ENCODE measurements at places on chromosomes 12 and 14. TPM values are rescaled to one million over a fixed set of nuclear protein-coding genes. Genes with fewer than 3 reads are reported as not detected.

DNA sequence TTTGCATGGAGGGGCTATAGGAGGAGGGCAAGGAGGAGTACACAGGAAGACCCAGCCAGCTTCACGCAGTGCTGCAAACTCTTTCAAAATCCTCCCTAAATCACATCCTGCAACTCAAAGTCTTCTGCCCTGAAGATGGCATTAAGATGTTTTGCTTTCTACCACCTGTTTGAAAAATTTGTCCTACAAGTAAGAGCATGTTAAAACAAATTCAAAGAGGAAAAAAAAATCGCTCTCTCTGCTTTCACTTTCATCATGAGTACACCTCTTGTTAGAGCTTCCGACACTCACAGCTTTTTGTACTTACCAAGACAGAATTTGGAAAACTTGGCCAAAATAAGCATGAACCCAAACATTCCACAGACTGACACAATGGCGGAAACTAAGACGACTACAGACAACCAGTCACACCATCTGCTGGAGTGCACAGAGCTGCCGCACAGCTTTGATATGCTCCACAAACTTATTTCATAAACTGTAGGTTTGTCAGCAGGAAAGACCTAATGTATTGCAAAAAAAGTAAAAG is 21.3 kb downstream of the GCH1 start:
- no peaks in the 10 kb centered on the region for H3K36me3 ChIP-seq
- H3K4me3 ChIP-seq: peak overlapping the region; percentile 23
- no peaks in the 10 kb centered on the region for H3K4me1 ChIP-seq
- H3K27me3 ChIP-seq: no peaks in the 10 kb centered on the region
- DNase-seq: no peak
- H3K27ac ChIP-seq: peak overlapping the region; percentile 73

- H3K36me3 ChIP-seq: no peaks in the 10 kb centered on the region
- no peaks in the 10 kb centered on the region for H3K27me3 ChIP-seq
- no peak for DNase-seq
- H3K27ac ChIP-seq: no peak overlapping the region
- H3K4me1 ChIP-seq: no peaks in the 10 kb centered on the region
These were observed 18.9 kb upstream of the C12orf71 start for GRCh38 chr12:27101290-27101689.

GRCh38 chr14:72755766-72756165 is 138.1 kb downstream of the DPF3 start:
- H3K4me3 ChIP-seq: no peak overlapping the region
- H3K27ac ChIP-seq: no peak overlapping the region
- no peak for DNase-seq
- H3K36me3 ChIP-seq: no peaks in the 10 kb centered on the region
- H3K4me1 ChIP-seq: no peaks in the 10 kb centered on the region
- H3K27me3 ChIP-seq: no peaks in the 10 kb centered on the region

ARHGDIB gene
- total RNA-seq: 73.9 TPM

BORCS5 gene
- 18.6 TPM for total RNA-seq

- H3K4me3 ChIP-seq: no peak overlapping the region
- no peaks in the 10 kb centered on the region for H3K4me1 ChIP-seq
- H3K27me3 ChIP-seq: no peaks in the 10 kb centered on the region
- DNase-seq: peak; percentile 12
- no peaks in the 10 kb centered on the region for H3K36me3 ChIP-seq
These were observed 389.8 kb downstream of the NUAK1 start for GRCh38 chr12:105748806-105749600.

PLEKHD1 gene
- not detected for total RNA-seq

NR1H4 gene
- not detected for total RNA-seq

PLEKHH1 gene
- total RNA-seq: 10.2 TPM

- DNase-seq: no peak
- no peak overlapping the region for H3K4me3 ChIP-seq
- H3K36me3 ChIP-seq: peaks cover 40% of the 10 kb centered on the region
- no peaks in the 10 kb centered on the region for H3K27me3 ChIP-seq
These were observed 133.7 kb downstream of the ADGRD1 start for GRCh38 chr12:131087302-131087818.

CLEC14A gene
- total RNA-seq: 61.8 TPM

DNA sequence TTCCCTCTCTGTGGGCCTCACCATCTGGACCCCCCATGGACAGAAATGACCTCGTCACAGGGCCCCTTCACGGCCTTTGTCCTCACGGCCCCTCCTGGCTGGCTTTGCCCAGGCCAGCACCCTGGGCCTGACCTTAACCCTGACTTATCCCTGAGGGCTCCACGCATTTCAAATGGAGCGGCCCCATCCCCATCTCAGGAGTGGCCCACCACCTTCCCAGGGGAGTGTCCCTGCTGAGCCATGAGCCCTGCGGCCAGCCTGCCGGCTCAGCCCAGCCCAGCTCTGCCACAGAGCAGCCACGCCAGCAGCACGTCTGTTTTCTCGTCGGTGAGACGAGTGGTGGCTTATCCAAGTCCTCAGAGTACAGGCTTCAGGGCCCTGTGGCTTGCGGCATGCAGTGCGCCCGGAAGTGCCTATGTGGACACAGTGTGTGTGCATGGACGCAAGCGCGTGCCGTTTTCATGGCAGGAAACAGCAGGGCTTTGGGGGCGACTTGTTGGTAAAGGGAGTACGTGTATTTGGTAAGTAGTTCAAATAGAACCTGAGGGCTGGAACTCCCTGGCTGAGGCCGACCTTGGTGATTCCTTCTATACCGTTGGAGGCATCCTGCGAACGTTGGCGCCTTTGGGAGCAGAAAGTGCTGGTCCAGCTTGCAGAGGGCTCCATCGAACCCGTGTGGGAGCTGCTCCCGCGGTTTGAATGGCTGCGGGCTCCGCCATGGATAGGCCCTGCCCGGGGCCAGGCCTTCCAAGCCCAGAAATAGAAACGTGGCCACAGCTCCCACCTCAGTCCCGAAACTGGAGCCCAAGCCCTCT is 52.1 kb downstream of the LRCOL1 start:
- DNase-seq: no peak
- no peaks in the 10 kb centered on the region for H3K4me1 ChIP-seq
- H3K27me3 ChIP-seq: peaks cover 8% of the 10 kb centered on the region
- no peak overlapping the region for H3K27ac ChIP-seq

GRCh38 chr12:110037315-110037714 is 11.0 kb downstream of the C12orf76 start:
- no peak overlapping the region for H3K27ac ChIP-seq
- H3K4me1 ChIP-seq: no peaks in the 10 kb centered on the region
- H3K4me3 ChIP-seq: no peak overlapping the region
- DNase-seq: no peak

- H3K27me3 ChIP-seq: no peaks in the 10 kb centered on the region
- no peak overlapping the region for H3K27ac ChIP-seq
- H3K36me3 ChIP-seq: no peaks in the 10 kb centered on the region
- DNase-seq: no peak
These were observed 31.9 kb upstream of the HIF1A start for GRCh38 chr14:61663312-61663979.

ENDOU gene
- 0.30 TPM for total RNA-seq

DNA sequence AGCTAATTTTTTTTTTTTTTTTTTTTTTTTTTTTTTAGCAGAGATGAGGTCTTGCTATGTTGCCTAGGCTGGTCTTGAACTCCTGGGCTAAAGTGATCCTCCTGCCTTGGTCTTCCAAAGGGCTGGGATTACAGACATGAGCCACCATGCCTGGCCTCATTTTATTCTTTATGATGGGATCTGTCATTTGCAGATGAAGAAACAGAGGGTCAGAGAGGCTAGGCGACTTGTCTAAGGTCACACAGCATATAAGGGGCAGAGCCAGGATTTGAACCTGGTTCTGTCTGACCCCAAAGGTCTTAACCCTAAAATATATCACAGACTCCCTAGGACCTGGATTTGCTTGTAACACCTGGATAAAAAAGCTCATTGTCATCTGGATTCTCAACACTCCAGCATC is 282.6 kb downstream of the KSR2 start:
- no peak overlapping the region for H3K4me3 ChIP-seq
- DNase-seq: no peak
- no peak overlapping the region for H3K27ac ChIP-seq
- H3K27me3 ChIP-seq: no peaks in the 10 kb centered on the region

DNA sequence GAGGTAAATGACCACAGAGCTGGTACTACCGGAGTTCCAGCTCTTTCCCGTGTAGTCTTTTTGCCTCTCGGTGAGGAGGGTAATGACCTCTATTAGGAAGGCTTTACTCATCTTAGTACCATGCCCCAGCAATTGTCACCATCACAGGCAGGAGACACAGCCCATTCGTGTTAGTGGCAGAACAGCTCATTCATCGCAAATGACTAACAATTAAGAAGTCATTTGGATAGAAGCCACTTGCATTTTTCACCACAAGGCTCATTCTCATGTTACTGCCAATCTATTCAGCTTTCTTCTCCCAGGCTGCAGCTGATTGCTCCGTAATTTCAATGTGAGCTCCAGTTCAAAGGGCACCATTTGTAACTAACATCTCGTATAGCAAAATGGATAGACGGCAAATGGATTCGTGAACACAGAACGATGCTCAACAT is 718.8 kb upstream of the TMEM132C start:
- no peaks in the 10 kb centered on the region for H3K36me3 ChIP-seq
- no peak overlapping the region for H3K4me3 ChIP-seq
- H3K27me3 ChIP-seq: no peaks in the 10 kb centered on the region
- no peak overlapping the region for H3K27ac ChIP-seq

FBXO33 gene
- 12.9 TPM for total RNA-seq

DNA sequence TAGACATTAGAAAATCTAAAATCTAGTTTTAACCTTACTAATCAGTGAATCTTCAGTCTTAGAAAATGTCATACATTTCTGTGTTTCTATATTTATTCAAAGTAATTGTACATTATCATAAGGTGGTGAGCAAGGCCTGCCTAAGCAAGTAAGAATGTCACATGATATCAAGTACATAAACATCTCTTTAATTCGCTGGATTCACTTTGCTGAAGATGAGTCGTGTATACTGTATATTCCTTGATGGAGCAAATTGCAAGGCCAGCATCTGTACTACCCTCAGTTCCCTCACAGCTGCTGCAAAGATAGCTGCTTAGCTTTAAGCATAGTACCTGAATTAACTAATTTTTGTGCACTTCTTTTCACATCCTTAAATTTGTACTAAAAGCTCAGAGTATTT is 8.5 kb upstream of the AK7 start:
- no peak for DNase-seq
- H3K4me3 ChIP-seq: no peak overlapping the region
- H3K27me3 ChIP-seq: no peaks in the 10 kb centered on the region
- H3K27ac ChIP-seq: no peak overlapping the region
- no peaks in the 10 kb centered on the region for H3K4me1 ChIP-seq
- H3K36me3 ChIP-seq: no peaks in the 10 kb centered on the region

DNA sequence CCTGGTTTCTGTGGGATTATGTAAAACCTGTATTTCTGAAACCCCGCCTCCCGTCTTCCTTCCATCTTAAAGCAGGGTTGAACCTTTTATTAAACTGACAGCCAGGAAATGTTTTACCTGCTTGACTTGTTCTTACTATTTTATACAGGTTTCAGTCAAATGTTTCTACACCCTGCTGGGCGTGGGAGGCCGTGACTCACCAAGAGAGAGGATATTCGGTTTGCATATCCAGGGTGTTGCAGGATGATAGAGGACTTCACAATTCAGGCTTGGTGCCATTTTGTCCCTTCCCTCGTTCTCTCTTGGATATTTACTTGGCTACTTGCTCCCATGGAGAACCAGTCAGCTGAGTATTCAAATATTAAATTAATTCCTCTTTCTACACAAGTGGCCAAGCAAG is 69.7 kb downstream of the ARF6 start:
- peaks cover 8% of the 10 kb centered on the region for H3K4me1 ChIP-seq
- H3K4me3 ChIP-seq: no peak overlapping the region
- H3K27ac ChIP-seq: no peak overlapping the region
- no peaks in the 10 kb centered on the region for H3K36me3 ChIP-seq
- DNase-seq: no peak

- H3K27ac ChIP-seq: peak within 1 kb of the TSS; percentile 67
- peak within 1 kb of the TSS; percentile 49 for H3K4me3 ChIP-seq
- no peaks in the 10 kb centered on the region for H3K36me3 ChIP-seq
- no peaks in the 10 kb centered on the region for H3K4me1 ChIP-seq
- DNase-seq: peak; percentile 58
These were observed at the start of gene ACRBP for GRCh38 chr12:6647083-6647604. ACRBP (minus strand) TSS chr12:6647432; CDS start chr12:6647366, 66 bp downstream.

GNG2 gene
- total RNA-seq: 121 TPM

SLC25A21 gene
- total RNA-seq: 0.98 TPM

ARF6 gene
- total RNA-seq: 36.6 TPM

GRCh38 chr14:30573226-30573814 is 14.4 kb downstream of the G2E3 start:
- H3K27me3 ChIP-seq: no peaks in the 10 kb centered on the region
- no peak overlapping the region for H3K27ac ChIP-seq
- H3K4me1 ChIP-seq: no peaks in the 10 kb centered on the region
- DNase-seq: no peak
- H3K36me3 ChIP-seq: no peaks in the 10 kb centered on the region

- H3K4me1 ChIP-seq: no peaks in the 10 kb centered on the region
- DNase-seq: no peak
- no peak overlapping the region for H3K27ac ChIP-seq
These were observed 152.7 kb downstream of the FOXN3 start for GRCh38 chr14:89264196-89264800.
